Mesothelial cell of epicardium (in vitro differentiated cells): ENCODE measurements at places on chromosomes 3 and 15. TPM values are rescaled to one million over a fixed set of nuclear protein-coding genes. Genes with fewer than 3 reads are reported as not detected.

Gene GRAMD2A
- total RNA-seq: 2.0 to 3.5 TPM (median 2.6 TPM) in 3 replicates

Gene MOBP
- total RNA-seq: not detected in 3 replicates

Gene CCDC54
- not detected in 3 replicates for total RNA-seq

Gene COL6A5
- 0.04 to 0.09 TPM (median 0.07 TPM) in 3 replicates for total RNA-seq

Gene SLC6A11
- total RNA-seq: 2.6 to 3.3 TPM (median 2.7 TPM) in 3 replicates

Gene CIB1
- 16.9 to 18.1 TPM (median 17.6 TPM) in 3 replicates for total RNA-seq

Gene PTX3
- total RNA-seq: 35.6 to 44.1 TPM (median 39.9 TPM) in 3 replicates

DNA sequence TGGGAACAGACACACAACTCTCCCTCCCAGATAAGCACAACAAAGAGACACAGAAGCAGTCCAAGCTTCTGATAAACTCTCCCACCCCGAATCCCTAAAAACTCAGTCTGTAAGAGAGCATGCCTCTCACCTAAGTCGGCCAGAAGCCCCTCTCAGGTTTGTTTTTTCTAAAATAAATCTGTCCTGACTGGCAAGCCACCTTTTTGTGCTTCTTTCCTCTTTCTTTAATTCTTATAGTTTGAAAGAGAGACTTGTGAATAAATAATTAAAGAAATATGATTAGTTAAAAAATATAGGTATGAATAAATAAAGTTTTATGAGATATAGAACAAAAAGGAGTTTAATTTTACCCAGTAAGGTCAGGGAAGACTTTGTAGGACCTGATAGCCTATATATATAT is 329.0 kb upstream of the SLCO3A1 start:
- DNase-seq: no peak
- H3K27me3 ChIP-seq: peaks cover 27% of the 10 kb centered on the region
- no peak overlapping the region for H3K4me3 ChIP-seq
- no peaks in the 10 kb centered on the region for H3K36me3 ChIP-seq
- H3K27ac ChIP-seq: no peak overlapping the region
- H3K4me1 ChIP-seq: no peaks in the 10 kb centered on the region

- H3K4me1 ChIP-seq: no peaks in the 10 kb centered on the region
- H3K36me3 ChIP-seq: no peaks in the 10 kb centered on the region
- no peak overlapping the region for H3K4me3 ChIP-seq
- DNase-seq: no peak
- peaks cover 10% of the 10 kb centered on the region for H3K27me3 ChIP-seq
These were observed 1.1 kb upstream of the BCL2L10 start for GRCh38 chr15:52113708-52114107.

GRCh38 chr15:45378913-45379262 is 544 bp upstream of the GATM start:
- H3K36me3 ChIP-seq: no peaks in the 10 kb centered on the region
- peaks cover 13% of the 10 kb centered on the region for H3K4me1 ChIP-seq
- peaks cover 76% of the 10 kb centered on the region for H3K27me3 ChIP-seq

- no peak for DNase-seq
- no peak overlapping the region for H3K4me3 ChIP-seq
- H3K27me3 ChIP-seq: no peaks in the 10 kb centered on the region
- no peak overlapping the region for H3K27ac ChIP-seq
These were observed 114.3 kb downstream of the DIPK2A start for GRCh38 chr3:144085964-144086363.

GRCh38 chr3:45554006-45554666 is 40.4 kb upstream of the LIMD1 start:
- no peak for DNase-seq
- peak overlapping the region; percentile 50 for H3K27ac ChIP-seq

DNA sequence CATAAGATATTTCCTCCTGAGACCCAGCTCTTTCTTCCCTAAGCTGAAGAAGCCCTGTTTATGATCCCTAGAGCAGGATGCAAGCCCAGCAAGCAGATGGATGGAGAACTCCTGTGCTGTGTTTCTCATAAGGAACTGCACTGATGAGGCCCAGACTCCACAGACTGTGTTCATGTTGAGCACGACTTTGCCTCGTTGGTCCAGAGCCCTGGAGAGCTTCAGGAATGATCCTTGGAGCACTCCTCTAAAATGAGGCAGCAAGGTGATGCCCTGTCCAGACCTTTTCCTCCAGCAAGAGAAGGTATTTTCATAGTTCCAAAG is 83.8 kb downstream of the MYLK start:
- no peaks in the 10 kb centered on the region for H3K36me3 ChIP-seq
- no peak overlapping the region for H3K4me3 ChIP-seq
- no peak overlapping the region for H3K27ac ChIP-seq
- DNase-seq: no peak

- no peak for DNase-seq
- H3K4me1 ChIP-seq: no peaks in the 10 kb centered on the region
- no peaks in the 10 kb centered on the region for H3K36me3 ChIP-seq
- no peak overlapping the region for H3K27ac ChIP-seq
- no peak overlapping the region for H3K4me3 ChIP-seq
These were observed 767.0 kb downstream of the CADM2 start for GRCh38 chr3:85725809-85726208.

- peaks cover 29% of the 10 kb centered on the region for H3K4me1 ChIP-seq
- no peak overlapping the region for H3K4me3 ChIP-seq
- H3K27me3 ChIP-seq: peaks cover 56% of the 10 kb centered on the region
- no peaks in the 10 kb centered on the region for H3K36me3 ChIP-seq
- H3K27ac ChIP-seq: no peak overlapping the region
These were observed 55.8 kb upstream of the DGKG start for GRCh38 chr3:186417791-186418190.

GRCh38 chr15:72086920-72087648 is 30.9 kb downstream of the MYO9A start:
- no peaks in the 10 kb centered on the region for H3K27me3 ChIP-seq
- H3K4me3 ChIP-seq: no peak overlapping the region
- no peak overlapping the region for H3K27ac ChIP-seq
- peaks cover 6% of the 10 kb centered on the region for H3K4me1 ChIP-seq
- DNase-seq: no peak

- peak overlapping the region; percentile 43 for H3K27ac ChIP-seq
- H3K4me3 ChIP-seq: no peak overlapping the region
- H3K27me3 ChIP-seq: no peaks in the 10 kb centered on the region
- no peaks in the 10 kb centered on the region for H3K36me3 ChIP-seq
- peaks cover 23% of the 10 kb centered on the region for H3K4me1 ChIP-seq
These were observed 106.5 kb upstream of the SLC4A7 start for GRCh38 chr3:27590437-27591298.

DNA sequence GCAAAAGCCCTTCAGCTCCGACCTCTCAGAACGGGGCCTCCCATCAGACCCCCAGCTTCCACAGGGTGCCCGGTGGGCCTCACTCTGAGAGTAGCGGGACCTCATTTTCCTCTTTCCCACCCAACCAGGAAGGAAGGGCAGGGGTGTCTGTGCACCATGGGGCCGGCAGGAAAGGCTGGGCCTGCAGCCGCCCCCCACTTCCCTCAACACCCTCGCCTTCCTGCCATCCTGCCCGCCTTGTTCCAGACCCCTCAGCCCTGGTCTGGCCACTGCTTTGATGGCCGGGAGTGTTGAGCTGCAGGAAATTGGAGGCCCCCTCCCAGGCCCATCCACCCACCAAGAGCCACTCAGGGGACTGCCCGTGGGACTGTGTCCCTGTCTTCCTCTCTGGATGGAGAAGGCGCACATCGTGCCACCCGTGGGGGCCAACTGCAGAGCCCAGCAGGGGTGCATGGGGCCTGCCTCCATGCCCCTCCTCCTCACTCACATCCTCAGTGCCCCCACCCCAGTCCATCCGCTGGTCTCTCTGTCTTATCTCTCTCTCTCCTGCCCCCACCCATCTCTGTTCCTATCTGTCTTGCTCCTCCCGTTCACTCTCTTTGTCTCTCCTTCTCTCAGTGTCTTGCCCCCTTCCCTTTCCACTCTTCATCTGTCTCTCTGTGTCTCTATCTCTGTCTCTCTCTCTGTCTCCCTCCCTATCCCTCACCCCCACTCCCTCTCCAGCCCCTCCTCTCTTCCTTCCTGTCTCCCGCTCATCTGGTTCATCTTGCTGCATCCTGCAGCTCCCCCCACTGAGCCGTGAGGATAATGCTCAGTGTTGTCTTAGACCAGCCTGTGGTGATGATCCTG is 1.8 kb upstream of the PLXND1 start:
- peaks cover 47% of the 10 kb centered on the region for H3K4me1 ChIP-seq
- DNase-seq: no peak
- no peak overlapping the region for H3K27ac ChIP-seq
- H3K27me3 ChIP-seq: peaks cover 33% of the 10 kb centered on the region

DNA sequence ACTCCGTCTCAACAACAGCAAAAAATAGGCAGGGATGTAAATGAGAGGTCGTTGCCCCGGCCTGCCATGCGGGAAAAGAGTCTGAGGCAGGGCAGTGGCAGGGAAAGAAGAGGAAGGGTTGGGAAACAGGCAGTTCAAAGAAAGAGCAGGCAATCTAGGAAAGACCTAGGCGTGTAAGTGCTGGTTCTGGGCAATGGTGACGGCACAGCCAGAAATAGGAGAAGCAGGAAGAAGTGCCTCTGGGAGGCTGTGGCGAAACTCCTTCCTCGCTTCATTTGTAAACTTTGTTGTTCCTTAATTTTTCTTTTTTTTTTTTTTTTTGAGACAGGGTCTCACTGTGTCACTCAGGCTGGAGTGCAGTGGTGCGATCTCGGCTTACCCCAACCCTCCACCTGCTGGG is 4.3 kb downstream of the SLC51A start:
- H3K36me3 ChIP-seq: no peaks in the 10 kb centered on the region
- peaks cover 11% of the 10 kb centered on the region for H3K27me3 ChIP-seq
- peaks cover 13% of the 10 kb centered on the region for H3K4me1 ChIP-seq
- H3K27ac ChIP-seq: no peak overlapping the region
